ENCODE measurements at places on chromosomes 1 and 21.

DNA sequence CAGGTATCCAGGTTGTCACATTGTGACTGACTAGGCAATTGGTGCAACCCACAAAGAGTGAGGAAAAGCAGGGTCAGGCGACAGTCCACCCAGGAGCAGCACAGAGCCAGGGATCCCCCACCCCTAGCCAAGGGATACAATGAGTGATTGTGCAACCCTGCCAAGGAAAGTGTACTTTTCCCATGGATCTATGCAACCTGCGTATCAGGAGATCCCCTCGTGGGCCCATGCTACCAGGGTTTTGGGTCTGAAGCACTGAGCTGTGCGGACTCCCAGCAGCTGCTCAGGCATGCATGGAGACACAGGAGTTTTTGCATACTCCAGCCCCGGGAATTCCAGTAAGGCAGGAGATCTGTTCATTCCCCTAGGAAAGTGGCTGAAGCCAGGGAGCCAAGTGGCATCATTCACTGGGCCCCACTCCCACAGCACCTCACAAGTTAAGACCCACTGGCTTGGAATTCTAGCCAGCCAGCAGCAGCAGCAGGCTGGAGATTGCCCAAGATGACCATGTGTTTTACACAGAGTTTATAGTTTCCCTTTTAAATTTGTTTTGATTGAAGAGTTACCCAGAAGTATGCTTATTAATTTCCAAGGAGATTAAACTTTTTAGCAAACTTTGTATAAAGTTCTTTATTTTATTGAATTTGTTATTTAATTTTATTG is 136.0 kb downstream of the LTN1 start:
- DNase-seq: peak; percentile 74

DNA sequence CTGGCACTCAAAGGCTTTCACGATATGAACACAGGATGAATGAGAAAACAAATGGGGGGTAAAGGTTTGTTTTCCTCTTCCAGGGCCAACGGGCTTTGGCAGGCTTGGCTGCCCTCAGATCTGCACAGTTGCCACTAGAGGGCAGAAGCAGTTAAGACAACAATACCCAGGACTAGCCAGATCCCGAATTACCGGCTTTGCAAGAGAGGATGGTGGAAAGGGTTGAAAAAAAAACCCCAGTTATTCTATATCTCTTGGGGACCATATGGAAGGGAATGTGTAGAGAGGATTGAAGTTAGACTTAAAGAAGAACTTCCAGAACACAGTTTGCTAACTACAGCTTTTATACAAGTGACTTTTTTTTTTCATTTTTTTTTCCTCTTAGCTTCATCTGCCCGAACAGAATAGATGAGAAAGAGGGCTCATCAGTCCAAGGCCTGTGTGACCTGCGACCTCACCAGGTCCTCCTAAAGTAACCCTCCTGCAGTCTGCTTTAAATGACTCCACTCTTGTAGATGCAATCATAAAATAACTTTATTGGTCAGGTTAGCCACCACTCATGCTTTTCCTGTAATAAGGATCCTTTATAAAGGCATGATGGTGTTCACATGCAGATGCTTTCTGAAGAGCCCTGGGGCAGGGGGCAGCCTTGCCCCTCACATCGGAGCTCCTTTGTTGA is 10.7 kb downstream of the FMOD start:
- DNase-seq: peak; percentile 76

- DNase-seq: peak; percentile 85
Observed at GRCh38 chr1:67535474-67535873, 105.3 kb upstream of the SERBP1 start.

GRCh38 chr1:154652893-154653292 is 44.9 kb upstream of the ADAR start:
- no peak for DNase-seq

DNA sequence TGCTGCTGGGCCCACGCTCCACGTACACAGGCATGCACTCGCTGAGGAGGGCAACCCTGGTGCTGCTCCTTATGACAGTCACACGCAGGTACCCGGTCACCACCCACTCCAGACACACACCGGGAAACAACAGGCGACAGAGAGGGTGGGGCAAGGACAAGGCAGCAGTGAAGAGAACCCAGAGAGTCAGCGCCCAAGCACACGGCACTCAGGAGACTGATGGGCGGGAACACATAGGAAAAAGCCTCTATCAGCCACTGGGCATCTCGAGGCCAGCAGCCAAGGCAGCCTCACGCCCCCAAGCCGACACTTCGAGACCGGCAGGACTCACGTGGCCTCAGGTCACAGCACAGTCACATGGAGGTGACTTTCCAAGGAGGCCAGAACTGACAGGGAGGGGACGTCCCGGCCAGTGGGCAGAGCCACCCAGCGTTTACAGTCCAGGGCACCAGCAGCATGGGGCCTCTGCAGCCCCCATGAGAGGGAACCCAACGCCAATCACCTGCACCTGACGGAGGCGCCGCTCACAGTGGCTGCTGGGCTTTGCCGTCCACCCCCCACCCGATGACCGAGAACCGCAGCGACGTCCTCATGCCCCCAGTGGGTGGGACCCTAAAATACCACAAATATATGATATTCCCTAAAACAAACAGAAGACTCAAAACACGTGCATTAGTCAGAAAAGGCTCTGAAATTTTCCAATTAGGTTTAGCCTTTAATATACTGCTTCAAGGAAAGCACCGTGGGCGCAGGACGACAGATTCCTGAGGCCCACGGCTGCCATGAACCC is 19.7 kb downstream of the PTTG1IP start:
- DNase-seq: no peak

- no peak for DNase-seq
Observed at GRCh38 chr1:165823552-165824268, 3.7 kb upstream of the UCK2 start.

DNA sequence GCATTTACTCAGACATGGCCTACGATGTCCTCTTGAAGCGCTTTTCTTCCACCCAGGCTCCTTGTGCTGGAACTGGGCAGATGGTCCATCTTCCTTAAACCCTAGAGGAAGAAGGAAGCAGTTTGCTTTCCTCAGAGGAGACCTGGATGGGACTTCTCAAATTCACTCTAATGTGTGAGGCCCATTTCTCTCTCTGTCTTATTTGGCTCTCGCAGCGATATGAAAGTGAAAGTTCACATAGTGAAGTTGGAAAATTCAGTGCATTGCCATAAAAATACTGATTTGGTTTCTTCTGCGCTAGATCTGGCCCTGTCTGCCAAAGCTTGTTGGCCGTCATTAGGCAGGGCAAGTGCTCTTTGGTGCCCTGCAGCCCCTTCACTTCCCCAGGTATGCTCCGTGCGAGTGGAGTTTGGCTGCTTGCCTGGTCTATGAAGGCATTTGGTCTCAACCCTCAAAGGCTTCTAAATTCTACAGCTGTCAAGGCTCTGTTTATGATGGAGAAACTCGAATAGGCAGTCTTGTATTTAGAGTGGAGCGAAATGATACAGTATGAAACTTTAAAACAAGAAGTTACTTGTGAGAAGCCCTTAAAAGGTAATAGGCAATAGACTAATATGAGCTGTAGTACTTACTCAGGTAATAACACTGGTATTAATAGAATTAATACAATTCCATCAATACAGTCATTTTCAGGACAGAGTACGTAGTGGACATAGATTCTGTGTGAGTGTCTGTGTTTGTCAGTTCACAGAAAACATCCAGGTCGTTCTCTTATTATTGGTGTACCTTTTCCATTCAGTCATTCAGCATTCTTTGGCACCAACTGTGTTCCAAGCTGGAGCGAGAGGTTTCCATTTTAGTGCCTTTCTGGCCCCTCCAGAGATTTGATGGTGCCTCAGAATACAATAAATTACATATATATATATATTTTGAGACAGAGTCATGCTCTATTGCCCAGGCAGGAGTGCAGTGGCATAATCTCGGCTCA is 20.5 kb downstream of the SZRD1 start:
- DNase-seq: no peak

DNA sequence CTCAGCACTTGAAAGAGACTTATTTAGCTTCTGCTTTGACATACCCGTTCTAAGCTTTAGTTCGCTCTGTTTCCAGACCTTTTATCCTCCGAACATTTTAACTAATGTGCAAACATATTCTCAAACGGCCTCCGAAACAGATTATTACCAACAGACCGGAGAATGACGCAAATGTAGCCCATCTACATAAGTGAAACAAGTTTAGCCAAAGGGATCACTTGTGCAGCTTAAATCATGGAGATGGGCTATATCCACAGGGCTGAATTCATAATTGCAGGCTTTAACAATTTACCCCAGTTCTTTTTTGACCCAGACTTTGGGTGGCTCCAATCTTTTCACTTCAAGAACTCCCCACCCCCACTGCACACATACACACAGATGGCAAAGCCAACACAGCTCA is 119.7 kb downstream of the KCNH1 start:
- no peak for DNase-seq

- peak; percentile 97 for DNase-seq
Observed at GRCh38 chr1:85278853-85279314, 2.5 kb upstream of the BCL10 start.

DNA sequence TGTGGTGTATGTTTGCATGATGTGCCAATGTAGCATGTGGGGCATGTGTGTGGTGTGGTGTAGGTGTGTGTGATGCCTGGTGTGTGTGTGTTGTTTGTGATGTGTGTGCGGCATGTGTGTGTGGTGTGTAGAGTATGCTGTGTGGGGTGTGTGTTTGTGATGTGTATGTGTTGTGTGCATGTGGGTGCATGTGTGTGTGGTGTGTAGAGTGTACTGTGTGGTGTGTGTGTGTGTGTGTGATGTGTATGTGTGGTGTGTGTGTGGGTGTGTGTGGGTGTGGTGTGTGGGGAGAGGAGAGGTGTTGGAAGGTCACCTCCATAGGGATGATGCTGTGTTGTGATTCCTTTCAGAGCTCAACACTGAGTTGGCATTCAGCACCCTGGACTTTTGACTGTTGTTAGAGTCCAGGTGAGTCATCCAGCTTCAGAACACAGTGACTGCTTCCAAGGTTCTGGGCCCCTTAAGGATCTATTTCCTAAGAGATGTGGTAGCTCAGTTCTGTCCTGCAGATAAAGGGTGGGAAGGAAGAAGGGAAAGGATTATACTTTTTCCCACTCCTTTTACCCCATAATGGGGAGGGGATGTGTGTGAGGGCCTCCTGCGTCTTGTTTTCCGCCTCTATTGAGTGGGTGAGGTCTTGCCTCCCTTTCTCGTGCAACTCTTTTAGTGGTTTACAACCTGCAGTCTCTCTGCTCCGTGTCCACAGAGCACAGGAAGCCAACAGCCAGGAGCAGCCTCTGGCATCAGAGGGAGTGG is 47.6 kb downstream of the RHOU start:
- DNase-seq: peak; percentile 17

DNA sequence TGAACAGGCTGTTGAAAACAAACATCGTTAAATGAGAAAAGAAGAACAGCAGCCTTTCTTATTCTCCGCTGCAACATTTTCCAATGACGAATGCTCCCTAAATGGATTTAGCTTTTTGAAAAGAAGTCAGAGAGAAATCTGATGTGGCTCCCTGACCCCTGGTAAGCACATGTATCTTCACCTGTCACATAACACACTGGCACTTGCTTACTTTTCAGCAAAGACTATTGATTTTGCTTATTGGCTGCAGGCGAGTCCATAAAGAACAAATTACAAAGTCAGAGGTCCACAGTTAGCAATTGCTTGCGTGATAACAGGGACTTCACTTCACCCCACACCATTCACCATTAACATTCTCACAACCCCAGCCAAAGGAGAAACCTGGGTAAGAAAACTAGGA is 362.8 kb downstream of the GPATCH2 start:
- DNase-seq: no peak

DNA sequence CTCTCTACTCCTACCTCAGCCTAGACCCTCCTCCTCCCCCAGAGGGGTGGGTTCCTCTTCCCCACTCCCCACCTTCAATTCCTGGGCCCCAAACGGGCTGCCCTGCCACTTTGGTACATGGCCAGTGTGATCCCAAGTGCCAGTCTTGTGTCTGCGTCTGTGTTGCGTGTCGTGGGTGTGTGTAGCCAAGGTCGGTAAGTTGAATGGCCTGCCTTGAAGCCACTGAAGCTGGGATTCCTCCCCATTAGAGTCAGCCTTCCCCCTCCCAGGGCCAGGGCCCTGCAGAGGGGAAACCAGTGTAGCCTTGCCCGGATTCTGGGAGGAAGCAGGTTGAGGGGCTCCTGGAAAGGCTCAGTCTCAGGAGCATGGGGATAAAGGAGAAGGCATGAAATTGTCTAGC is 21.6 kb upstream of the VPS13D start:
- no peak for DNase-seq

DNA sequence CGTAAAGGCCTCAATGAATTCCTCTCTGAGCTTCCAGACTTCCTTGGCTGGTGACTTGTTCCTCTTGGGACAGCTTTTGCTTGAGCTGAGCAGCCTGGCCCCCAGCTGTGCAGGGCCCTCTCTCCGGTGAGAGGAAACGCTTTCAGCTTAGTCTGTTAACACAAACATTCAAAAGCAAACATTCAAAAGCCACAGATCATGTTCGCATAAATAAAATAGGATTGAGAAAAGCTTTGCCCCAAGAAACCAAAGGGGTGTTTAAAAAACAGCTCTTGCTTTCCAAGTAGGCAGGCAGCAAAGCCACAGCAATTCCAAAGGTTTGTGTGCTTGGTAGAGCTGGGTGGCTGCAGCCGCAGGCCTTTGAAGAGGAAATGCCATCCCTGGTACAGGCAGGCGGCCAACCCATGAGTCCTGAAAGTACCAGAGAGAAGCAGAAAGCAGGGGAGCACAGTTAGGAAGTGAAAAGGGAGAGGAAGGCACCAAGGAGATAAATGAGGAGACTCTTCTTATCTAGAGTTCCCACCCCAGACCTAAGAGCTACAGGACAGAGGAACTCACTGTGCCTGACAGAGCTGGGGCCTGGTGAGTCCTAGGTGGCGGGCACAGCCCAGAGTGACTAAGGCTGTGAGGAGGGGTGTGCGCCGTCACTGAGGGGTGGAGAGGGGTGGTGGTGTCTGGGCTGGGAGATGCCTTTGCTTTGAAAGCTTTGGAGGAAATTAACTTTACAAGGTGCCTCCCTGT is 48.4 kb downstream of the CCN1 start:
- peak; percentile 86 for DNase-seq

GRCh38 chr1:44895919-44896734 is 53.1 kb upstream of the PTCH2 start:
- no peak for DNase-seq

GRCh38 chr1:87560601-87561360 is 232.1 kb downstream of the LMO4 start:
- no peak for DNase-seq

- DNase-seq: peak; percentile 10
Observed at GRCh38 chr21:17699524-17700189, 87.0 kb upstream of the BTG3 start.

DNA sequence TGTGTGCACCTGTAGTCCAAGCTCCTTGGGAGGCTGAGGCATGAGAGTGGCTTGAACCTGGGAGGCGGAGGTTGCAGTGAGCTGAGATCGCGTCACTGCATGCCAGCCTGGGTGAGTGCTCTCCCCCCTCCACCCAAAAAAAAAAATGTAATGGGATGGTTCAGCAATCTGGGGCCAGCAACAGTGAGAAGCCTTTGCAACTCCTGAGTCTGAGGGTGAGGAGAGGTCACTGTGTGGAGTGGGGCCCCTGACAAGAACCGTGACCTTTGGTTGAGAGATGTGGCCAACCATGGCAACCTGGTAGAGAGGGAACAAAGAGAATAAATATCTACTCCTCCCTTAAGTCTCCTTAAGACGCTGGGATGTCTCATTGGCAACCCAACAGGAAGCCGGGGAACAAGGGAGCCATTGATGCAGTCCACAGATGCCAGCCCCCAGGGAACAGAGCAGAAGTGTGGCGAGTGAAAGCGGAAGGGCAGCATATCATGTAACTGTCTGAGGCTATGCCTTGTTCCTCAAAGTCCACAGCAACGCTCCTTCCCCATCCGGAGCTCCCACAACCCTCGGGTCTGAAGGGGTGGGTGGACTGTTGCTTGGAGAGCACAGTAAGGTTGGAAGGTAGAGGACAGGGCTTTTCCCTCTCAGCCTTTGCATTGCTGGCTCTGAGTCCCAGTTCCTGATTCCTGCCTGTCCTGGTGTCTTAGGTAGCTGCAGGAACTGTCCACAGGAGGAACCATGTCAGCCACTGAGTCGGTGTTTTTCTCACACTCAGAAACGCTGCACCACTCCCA is 8.3 kb downstream of the TRNP1 start:
- peak; percentile 78 for DNase-seq

Measured in kidney tubule cell (primary cell).